ENCODE measurements at places on chromosomes 2 and 18.

DNA sequence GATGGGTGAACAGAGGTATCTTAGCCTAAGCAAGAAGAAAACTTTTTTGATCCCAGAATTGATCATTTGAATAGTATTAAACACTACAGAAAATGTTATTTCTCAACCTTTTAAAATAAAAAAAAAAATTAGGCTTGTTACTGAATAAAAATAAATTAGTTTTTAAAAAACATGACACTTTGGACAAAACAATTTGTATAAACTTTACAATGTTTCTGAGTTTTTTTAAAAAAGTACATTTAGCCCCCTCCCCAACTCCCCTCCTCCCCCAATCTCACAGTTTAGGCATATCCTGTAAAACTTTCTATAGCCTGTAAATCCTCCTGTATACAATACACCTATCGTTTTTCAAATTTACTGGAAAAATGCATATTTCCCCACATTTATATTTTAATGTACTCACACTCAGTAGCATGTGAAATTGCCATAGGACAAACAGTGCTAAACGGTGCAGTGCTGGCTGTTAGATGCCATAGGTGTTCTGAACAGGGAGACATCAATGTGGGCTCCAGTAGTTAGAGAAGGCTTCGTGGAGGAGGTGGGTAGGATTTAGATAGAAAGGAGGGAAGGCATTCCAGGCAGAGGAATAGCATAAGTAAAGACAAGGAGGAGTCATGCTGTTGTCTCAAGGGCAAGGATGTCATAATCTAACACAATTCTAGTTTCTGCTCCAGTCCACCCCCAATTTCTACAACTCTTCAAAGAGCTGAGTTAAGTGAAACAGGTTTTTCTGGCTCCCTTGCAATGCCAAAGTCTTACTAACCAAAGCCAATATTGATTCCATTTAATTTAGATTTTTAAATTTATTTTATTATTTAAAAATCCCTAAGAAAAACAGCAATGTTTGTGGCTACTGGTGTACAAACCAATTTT is 50.9 kb downstream of the SP3 start:
- DNase-seq = no peak

DNA sequence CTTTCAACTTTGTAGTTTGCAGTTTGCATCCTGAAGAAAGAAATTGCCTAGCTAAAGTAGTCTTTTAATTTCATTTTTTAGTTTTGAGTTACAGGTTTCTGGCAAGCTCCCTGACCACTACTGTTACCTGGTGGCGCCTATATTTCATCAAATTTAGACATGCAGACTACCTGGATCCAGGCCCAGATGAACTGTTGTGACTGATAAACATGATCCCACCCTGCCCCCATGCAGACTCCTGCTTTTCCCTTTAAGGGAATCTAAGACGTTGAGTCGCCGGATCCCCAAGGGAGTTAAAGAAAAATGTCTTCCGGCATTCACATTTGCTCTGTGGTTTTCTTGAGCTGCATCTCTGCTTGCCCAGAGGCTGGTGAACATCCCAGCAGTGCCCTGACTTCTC is 22.2 kb downstream of the METAP1D start:
- DNase-seq = no peak

DNA sequence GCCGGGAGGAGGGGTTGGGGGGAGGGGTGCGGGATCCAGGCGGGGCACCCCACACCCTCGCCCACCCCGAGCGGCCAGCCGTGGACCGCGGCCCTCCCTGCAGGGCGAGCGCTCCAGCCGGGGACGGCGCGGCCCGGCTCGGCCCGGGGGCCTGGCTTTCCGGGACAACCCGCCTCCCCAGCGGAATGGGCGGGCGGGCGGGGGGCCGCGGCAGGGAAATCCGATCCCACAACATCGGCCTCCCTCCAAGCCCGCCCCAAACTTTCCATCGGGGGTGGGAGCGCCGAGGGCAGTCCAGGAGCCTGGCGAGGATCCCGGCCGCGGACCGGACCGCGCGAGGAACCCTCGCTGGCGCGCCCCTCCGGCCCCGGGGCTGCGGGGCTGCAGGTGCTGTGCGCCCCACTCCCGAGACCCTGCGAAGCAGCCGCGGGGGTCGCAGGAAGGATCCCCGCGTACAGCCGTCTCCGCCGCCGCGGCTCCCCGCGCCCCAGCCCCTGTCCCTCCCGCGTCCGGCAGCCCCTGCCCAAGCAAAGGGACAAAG is 529 bp downstream of the SEMA4C start:
- peak; percentile 71 for DNase-seq

DNA sequence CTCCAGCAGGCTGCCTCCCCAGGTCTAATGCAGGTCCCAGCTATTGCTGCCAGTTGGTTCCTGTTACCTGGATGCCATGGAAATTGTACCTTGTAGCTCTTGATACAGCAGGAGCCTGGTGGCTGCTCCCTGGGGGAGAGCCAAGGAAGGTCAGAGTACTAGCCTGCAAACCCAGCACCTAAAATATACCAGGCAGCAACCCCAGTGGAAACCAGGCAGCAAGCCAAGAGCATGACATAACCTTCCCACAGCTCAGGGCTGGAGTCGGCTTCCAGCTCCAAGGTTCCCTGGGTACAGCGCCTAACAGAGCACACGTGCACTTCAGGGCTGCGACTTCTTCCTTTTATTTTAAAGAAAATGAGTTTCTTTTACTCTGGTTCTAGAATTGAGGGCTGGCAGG is 30.3 kb downstream of the TNP1 start:
- peak; percentile 68 for DNase-seq

GRCh38 chr2:198054299-198054698 is 249.9 kb downstream of the PLCL1 start:
- no peak for DNase-seq

GRCh38 chr2:227597036-227597435 is 1.7 kb upstream of the SCYGR2 start:
- no peak for DNase-seq

- DNase-seq = no peak
These were observed 265.5 kb downstream of the TGIF1 start for GRCh38 chr18:3715231-3716080.

- no peak for DNase-seq
These were observed 214.4 kb downstream of the ZNF385B start for GRCh38 chr2:179646862-179647587.

- no peak for DNase-seq
These were observed 12.0 kb upstream of the ZNF396 start for GRCh38 chr18:35389095-35389618.

- DNase-seq = no peak
These were observed 306.7 kb downstream of the RDH14 start for GRCh38 chr2:18253686-18254197.

- no peak for DNase-seq
These were observed 21.2 kb downstream of the SCG2 start for GRCh38 chr2:223580951-223581350.

GRCh38 chr2:173759959-173760358 is 205.2 kb downstream of the SP3 start:
- DNase-seq = no peak

GRCh38 chr2:47015206-47015605 is 99.6 kb upstream of the MCFD2 start:
- no peak for DNase-seq
